ENCODE measurements at places on chromosomes 6 and 20. TPM values are rescaled to one million over a fixed set of nuclear protein-coding genes. Genes with fewer than 3 reads are reported as not detected.
A peak's percentile ranks its signal among the peaks of the same experiment; 100 is the strongest.

TCF15 gene
- total RNA-seq = not detected

SNAP91 gene
- not detected for total RNA-seq

TCP11 gene
- total RNA-seq = not detected

GRCh38 chr6:75430631-75431325 is 62.8 kb downstream of the FILIP1 start:
- no peak for DNase-seq

DNA sequence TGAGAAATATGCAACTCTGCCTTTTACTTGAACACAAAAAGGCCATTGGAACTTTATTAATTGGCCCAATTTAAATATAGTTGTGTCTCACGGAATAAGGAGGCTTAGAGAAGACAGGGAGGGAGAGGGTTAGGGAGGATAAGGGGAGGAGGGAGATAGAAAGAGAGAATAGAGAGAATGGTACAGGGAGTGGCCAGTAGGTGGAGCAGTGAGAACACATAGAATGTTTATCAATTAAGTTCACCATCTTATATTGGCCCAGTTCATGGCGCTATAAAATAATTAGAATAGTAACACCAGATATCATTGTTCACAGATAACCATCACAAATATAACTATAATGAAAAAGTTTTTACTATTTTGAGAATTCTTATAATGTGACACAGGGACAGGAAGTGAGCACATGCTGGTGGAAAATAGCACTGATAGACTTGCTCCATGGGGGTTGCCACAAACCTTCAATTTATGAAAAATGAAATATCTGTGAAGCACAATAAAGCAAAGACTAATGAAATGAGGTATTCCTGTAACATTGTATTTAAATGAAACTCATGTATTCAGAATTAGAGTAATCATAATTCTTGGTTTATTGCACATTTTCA is 374.1 kb upstream of the MANEA start:
- peak; percentile 46 for DNase-seq

DNA sequence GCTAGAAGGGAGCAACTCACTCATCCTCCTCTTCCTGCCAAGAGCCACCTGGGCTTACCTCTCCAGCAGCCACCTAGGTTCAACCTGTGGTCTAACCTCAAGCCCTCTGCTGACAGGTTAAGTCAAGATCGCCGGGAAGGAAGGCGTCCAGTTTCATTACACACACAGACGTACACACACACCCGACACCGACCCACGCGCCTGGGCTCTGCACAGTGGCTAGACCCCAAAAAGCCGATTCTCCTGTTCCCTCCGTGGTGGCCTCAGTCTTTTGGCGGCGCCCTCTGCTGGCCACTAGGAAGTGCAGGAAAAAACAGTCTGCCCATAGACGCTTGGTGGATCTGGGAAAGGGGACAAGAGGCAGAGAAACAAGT is 52.8 kb downstream of the MRPL14 start:
- DNase-seq = peak; percentile 89

DNA sequence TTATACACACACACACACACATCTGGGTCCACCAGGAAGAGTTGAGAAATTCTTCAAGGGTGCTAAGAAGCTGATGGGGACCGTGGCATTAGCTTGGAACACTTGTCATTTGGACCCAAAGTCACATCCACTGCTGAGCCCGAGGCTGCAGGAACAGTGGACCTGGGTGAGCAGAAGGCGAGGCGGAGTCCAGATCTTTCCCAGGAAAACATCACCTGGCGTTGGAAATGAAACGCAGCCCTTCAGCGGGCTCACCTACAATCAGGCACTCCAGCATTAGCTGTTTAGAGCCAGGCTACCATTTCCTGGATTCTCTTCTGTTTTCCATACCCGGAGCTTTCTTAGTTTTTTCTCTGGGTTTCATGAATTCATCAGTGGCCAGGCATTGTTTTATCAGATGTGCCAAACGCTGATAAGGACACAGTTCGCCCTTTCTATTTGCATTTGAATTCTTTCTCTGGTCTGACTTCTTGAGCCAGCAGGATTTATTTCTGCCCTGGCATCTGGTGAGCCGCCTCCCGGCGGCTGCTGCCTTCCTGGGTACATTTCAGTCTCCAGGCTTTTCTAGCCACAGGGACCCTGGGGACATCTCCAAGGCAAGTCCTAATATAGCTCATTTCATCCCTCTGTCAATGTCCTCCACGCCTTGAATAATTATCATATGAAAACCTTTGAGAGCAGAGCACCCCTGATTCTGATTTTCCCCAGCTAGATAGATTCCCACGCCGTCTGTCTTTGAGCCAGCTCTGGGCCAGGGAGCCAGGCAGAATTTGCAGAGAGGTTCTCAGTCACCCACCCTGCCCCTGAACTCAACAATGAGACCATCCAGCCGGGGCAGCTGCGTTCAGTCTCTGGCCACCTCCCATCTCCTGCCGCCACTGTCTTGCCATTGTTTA is 170.9 kb downstream of the TTLL2 start:
- no peak for DNase-seq

GRCh38 chr20:41609474-41609873 is 8.7 kb downstream of the CHD6 start:
- no peak for DNase-seq

GRCh38 chr20:50534567-50534966 is 24.4 kb downstream of the PTPN1 start:
- no peak for DNase-seq

DNA sequence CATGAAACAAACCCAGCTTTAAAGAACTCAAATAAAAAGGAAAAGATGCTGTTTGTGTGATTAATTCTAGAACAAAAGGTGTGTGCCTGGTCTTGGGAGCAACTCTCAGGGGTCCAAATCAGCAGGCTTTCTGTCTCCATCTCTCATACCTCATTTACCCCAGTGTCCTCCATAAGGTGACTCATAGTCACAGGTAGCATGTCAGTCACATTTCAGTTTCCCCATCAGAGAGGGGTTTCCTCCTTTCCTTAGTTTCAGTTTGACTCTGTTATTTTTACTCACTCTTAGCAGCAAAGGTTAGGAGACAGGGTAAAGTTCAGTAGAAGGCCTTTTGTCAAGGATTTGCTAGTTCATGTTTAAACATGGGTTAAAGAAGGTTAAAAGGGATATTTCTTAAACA is 46.2 kb downstream of the OGFRL1 start:
- DNase-seq = no peak

DNA sequence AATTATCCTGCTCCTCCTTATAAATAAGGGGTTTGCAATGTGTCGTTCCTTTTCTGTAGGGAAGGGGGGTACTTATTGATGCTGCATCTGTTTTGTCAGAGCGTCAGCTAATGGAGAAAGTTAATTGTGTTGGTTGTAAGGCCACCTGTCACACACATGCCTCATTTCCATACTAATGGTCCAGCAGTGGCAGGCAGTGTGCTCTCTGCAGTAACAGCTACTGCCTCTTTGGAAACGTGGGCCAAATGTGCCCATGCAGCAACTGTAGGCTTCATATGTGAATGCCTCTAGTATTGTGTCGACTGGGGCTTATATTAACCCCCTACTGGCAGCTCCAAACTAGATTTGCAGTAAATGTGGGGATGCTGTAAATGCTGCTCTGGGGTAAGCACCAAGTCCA is 56.3 kb upstream of the OLIG3 start:
- DNase-seq = no peak

- DNase-seq = peak; percentile 53
These were observed 83.5 kb downstream of the SCML4 start for GRCh38 chr6:107740496-107741190.

- DNase-seq = peak; percentile 76
These were observed 11.7 kb upstream of the MAPK13 start for GRCh38 chr6:36118550-36119107.

DNA sequence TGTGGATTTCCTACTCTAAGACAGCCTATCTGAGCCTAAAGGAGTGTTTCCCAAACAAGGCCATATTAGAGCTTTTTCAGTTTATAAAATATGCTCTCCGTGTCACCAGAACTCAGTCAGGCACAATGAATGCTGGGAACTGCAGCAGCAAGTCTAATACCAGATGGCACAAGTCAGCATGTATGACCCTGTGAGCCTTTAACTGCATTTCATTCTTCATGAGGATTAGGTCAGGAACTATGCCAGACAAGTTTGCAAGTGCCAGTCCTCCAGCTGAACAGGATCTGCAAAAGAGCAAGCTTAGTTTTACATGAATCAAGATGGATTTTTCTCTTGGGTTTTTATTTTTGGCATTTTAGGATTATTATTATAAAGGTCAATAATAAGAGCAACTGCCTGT is 66.7 kb upstream of the SAMD5 start:
- no peak for DNase-seq

DNA sequence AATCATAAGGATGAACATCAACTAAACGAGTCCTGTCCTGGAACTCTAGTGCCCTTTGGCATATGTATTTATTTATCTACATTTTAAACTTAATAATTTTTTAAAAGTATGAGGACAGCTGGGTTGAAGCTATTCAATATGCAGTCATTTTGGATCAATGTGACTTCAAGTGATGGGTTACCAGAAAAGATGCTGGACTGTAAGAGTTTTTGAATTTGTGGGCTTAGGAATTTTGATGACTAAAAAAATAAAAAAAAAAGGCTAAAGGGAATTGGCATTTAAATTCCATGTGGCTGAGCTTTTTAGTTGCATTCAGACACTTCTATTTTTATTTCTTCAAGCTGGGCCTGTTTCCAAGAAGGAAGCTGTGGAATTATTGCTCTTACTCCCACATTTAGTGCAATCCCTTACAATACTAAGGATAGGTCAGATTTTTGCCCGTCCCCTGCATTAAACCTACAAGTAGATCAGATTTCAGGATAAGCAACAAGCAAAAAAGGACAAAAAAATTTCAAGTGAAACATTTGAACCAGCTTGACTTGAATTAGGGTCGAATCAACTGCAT is 704.2 kb upstream of the CITED2 start:
- no peak for DNase-seq

Data from activated CD4-positive, alpha-beta T cell treated with anti-CD3 and anti-CD28 coated beads for 36 hours (primary cell).